Stimulated activated CD4-positive, alpha-beta T cell treated with anti-CD3 and anti-CD28 coated beads, Interleukin-1b, Interleukin-23, amount 100 ng/mL, for 24 hours (primary cell): ENCODE measurements at places on chromosomes 7 and 10.
A peak's percentile ranks its signal among the peaks of the same experiment; 100 is the strongest.

DNA sequence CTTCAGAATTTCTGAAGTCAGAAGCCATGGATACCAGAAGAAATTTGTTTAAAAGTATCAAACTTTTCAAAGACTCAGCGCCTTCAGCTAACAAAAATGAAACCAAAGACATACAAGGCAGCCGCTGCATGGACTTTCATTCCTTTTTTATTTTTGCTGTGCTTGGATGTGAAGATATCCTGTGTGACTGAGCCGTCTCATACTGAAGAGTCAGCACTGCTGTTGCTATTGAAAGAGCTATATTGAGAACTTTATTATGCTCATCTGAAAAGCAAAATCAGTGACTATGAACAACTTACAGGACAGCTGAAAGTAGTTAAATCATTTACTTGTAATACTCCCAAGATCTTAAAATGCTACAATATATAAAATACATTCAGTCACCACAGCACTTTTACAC, 809.2 kb downstream of the NXPH1 start:
- no peak for DNase-seq

DNA sequence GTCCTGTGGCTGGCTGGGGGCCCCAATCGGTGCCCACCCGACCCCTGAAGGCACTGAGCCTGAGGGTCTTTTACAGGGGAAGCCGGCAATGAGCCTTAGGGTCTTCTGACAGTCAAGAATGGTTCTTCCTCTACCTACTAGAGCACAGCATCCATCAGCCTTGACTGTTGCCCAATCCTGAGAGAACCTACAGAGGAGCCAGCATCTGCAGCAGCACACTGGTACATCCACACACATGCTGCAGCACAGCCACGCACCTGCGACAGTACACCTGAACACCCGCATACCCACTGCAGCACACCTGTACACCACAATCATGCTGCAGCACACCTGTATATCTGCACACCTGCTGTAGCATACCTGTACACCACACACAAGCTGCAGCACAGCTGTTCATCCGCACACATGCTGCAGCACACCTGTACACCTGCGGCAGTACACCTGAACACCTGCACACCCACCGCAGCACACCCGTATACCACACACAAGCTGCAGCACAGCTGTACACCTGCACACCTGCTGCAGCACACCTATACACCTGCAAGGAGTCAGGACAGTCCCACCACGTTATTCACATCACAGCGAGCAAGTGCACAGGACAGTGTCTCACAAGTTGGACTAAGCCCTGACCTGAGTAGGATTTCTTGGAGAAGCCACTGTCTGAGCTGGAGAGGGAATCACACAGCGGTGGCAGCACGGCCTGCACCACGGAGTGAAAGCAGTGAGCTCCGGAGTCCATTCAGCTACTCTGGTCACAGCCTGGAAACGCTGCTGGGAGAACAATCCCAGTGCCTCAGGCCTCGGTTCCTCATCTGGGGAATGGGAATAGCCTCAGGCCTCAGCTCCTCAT, 56.4 kb downstream of the VIPR2 start:
- DNase-seq, result no peak

- DNase-seq, result no peak
Observed at GRCh38 chr7:67866812-67867211, 870.2 kb downstream of the TYW1 start.

- no peak for DNase-seq
Observed at GRCh38 chr7:105261689-105262088, 127.0 kb downstream of the SRPK2 start.

- no peak for DNase-seq
Observed at GRCh38 chr7:2602406-2603043, 29.3 kb upstream of the TTYH3 start.

DNA sequence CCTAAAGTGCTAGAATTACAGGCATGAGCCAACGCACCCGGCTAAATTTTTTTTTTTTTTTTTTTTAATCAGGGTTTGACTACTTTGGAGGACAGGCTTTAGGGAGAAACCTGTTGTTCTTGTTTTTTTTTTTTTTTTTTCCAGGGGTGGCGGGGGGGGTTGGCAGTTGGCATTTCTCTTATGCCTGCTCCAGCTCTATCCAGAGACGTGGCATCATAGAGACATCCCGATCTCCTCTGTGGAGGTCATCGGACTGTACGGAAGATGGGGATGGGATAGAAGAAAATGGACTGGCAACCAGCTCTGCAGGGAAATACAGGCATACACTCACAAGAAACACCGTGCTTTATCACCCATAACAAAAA, 130.8 kb downstream of the PRPF18 start:
- no peak for DNase-seq

DNA sequence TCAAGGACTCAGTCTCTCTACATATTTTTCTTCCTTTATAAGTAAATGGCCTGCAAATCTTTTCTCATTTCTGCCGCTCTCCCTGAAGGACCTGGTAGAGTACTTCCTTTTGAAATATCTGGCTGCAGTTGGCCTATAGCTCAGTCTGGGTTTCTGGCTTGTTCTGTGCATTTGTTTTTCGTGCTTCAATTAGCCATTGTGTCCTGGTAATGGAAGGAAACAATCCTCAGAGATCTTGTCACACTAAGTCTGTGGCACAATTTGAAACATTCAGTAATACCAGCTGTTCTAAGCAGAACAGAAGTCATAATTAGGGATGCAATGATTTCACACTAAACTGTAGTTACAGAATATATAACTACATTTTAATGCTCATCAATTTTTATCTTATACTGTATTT, 545.0 kb downstream of the NRG3 start:
- no peak for DNase-seq

DNA sequence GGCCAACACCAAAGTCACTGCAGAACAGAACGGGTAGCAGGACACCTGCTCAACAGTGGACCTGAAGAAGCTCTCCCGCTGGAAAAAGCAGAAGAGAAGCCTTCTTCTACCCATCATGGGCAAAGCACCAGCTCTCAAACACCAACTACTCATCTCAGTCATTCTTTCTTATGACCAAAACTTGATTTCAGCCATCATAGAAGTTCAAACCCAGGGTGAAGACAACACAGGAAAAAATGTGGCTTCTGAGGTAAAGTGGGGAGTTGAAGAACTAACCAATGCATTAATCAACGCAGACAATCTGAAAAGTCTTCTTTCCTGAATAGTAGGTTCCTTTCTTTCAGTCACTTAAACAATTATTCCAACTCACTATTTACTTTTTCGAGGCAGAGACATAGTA, 83.3 kb downstream of the ELMO1 start:
- no peak for DNase-seq

DNA sequence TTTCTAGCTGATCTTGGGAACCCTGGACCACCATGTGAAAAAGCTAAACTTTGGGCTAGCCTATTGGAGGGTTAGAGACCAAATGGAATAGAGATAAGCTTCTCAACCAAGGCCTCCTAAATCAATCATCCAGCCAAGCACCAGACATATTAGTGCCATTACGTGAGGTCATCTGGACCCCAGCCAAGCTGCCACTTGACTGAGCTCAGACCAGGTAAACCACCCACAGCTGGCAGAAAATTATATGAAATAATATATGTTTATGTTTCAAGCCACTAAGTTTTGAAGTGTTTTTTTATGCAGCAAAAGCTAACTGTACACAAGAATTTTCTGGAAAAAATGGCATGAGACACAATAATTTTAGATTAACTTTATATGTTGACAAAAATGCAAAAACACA, 82.6 kb upstream of the PCGF5 start:
- no peak for DNase-seq

- peak; percentile 18 for DNase-seq
Observed at GRCh38 chr10:119750391-119751230, 24.8 kb downstream of the INPP5F start.

DNA sequence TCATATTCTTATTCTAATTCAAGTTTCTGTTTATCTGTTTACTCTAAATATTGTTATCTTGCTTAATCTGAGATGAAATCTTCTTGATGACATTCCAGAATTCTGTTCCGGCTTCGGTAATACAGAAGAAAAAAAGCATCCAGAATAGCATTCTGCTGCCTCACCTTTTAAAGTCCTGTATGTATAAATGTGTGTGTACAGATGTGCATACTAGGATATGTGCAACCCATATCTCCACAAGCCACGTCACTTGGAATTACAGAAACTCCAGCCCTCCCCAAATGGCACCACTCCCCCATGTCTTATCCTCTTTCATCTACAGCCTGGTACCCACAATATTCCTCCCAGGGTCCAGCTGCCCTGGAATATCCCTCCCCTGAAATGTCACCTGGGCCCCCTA, 27.9 kb upstream of the USP6NL start:
- DNase-seq, result no peak

DNA sequence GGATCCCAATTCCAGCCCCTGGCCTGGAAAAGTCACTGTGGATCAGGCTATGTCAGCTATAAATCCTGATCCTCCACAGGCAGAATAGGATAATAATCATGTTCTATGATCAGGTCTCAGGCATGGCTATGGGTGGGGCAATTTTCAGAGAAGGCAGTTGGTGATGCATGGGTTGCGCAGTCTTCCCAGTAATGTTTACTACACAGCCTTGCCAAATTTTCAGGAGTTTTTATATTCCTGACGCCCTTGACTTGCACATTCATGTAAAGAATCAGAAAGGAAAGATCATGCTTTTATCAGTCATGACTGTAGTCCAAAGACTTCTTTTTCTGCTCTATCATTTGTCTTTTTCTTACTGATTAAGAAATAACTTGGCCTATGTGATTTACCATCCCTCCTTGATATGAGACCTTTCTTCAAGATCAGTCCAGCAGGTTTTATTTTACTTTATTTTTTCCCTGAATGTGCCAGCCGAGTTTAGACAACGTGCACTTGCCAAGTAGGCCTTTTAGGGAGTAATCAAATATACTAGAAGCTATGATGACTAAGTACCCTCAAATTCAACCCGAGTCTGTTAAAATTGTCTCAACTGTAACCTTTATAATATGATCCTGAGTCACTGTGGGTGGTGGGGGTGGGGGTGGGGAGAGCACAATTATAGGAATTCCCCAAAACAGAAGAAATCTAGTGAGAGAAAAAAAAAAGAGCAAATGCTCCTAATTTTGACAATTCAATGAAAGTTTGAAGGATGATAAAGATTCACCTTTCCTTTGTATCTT, 31.9 kb downstream of the ARL4A start:
- DNase-seq, result no peak

- DNase-seq, result no peak
Observed at GRCh38 chr7:77479536-77480088, 57.5 kb upstream of the PTPN12 start.

GRCh38 chr7:15828881-15829280, 142.4 kb upstream of the MEOX2 start:
- no peak for DNase-seq

DNA sequence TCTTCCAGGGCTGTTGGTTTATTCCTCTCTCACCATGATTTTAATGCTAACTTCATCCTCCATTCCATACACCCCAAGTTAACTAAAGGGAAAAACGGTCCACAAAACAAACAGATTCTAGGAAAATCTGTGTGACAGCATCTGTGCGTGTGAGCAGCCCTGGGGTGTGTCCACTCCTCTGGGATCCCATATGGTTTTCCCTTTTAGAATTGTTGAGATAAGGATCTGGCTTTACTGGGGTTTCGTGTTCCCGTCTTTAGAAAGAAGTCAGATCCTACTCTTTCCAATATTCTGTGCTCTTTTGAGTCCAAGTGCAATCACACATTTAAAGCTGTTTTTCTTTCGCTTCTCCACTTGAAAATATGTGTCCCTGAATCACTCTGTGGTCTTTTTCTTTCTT, 257.1 kb downstream of the KLF6 start:
- DNase-seq, result no peak

DNA sequence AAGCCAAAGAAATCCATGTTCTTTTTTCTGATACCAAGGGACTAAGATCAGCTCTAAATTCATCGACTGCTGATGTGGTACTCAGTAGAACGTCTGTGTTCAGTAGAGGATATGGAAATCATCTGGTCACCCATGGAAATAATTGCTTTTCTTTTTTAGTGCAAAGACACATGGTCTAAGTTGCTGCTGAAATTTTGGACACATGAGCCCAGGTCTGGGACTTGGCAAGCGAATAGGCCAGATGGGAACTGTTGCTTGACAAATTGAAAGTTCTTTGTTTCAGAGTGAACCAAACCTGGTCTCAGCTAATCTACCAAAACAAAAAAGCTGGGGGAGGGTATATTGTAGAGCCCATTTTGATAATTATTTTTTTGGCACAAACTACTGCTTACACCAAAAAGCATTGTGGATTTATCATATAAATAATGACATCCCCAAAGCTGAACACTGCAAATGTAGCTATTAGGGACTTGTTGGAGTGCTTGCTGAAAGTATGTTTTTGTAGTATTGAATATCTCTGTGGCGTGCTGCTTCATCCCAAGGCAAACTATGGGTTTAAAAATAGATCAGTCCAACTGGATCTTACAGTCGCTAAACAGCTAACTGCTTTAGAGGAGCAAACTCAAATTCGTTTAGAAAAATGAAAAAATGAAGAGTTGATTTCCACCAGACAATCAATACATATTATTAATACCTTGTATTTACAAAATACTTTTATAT, 144.7 kb downstream of the TRIL start:
- no peak for DNase-seq

DNA sequence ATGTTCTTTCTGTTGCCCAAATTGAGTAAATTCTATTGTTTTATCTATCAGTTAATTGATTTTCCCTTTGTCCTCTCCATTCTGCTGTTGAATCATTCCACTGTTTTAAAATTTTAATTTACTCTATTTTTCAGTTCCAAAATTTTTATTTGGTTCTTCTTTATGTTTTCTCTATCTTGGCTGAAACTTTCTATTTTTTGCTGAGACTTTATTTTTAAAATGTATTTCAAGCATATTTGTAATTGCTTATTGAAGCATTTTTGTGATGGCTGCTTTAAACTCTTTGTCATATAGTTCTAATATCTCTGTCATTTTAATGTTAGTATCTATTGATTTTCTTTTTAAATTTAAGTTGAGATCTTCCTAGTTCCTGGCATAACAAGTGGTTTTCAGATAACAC, 60.5 kb downstream of the OR13A1 start:
- DNase-seq, result no peak

DNA sequence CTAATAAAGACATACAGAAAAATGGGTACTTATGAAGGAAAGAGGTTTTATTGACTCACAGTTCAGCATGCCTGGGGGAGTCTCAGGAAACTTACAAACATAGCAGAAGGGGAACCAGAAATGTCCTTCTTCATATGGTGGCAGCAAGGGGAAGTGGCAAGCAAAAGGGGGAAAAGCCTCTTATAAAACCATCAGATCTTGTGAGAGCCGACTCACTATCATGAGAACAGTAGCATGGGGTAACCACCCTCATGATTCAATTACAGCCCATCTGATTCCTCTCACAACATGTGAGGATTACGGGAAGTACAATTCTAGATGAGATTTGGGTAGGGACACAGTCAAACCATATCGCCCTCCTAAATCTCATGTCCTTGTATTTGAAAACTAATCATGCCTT, 1305.4 kb upstream of the SORCS1 start:
- DNase-seq, result no peak
